RWPE1 (cell line): ENCODE measurements at places on chromosomes 6 and 20.
A peak's percentile ranks its signal among the peaks of the same experiment; 100 is the strongest.

- peak; percentile 47 for DNase-seq
Measured at GRCh38 chr20:60695226-60696000, 556.6 kb upstream of the CDH4 start.

- DNase-seq = no peak
Measured at GRCh38 chr20:5636841-5637240, 113.4 kb upstream of the SHLD1 start.

- no peak for DNase-seq
Measured at GRCh38 chr6:130617658-130618057, 209.5 kb upstream of the SMLR1 start.

- DNase-seq = no peak
Measured at GRCh38 chr6:79005024-79005423, 73.0 kb downstream of the PHIP start.

- DNase-seq = no peak
Measured at GRCh38 chr20:25637247-25637646, 13.4 kb upstream of the NANP start.

- no peak for DNase-seq
Measured at GRCh38 chr6:92297101-92297500, 1122.3 kb downstream of the EPHA7 start.

- no peak for DNase-seq
Measured at GRCh38 chr6:17847203-17847760, 140.2 kb downstream of the KIF13A start.

DNA sequence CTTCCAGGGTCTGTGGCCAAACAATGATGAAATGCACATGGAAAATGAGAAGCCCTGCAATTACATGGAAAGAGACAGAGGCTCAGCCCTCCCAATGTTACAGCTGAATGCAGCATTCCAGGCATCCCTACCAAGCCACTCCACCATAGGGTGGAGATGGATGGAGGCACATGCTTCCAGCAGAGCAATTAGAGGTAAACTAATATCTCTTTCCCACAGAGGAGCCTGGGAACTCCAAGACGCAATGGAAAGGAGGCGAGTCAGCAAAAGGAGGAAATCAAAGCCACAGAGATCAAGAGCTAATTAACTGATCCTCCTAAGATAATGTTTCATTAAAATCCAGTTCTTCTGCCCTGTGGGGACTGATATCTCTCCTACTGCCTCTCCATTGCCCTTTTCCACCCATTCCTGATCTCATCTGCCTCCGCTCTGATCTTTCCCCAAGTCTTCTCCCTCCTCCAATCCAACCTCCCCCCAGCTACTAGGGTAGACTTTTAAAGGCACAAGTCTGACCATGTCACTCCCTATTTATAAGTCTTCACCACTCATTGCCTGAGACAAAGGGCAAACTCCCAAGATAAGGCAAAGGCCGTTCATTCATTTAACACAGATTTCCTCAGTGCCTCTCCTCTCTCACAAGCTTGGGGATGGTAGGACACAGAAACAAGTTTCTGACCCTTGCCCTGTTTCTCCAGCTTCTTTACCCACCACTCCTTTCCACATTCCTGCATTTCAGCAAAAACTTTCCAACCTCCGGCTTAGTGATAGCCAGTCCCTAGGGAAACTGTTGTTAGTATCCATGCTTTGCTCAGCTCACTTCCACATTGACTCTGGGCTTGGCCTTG is 14.3 kb upstream of the KCNB1 start:
- DNase-seq = no peak

- DNase-seq = no peak
Measured at GRCh38 chr6:149484733-149485700, at the start of gene ZC3H12D. Gene ZC3H12D, minus strand, starts transcription at chr6:149485014. Its CDS starts 10,471 bp downstream, at chr6:149474543.

DNA sequence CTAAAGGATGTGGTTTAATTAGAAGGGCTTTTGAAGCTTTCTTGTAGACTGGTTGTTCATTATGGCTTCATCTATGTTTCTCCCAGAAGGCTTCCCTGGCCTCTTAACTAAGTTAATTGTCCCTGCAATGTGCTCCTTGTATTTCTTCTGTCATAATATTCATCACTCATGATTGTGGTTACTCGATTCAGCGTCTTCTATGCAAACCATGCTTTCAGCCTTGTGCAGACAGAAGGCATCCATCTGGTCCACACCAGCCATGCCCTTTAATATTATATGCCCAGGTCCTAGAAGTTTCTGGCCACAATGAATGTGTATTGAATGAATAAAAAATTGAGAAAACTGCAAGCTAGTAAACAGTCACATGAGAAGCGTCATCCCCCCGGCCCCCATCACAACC is 163.2 kb downstream of the KHDC1L start:
- DNase-seq = no peak

DNA sequence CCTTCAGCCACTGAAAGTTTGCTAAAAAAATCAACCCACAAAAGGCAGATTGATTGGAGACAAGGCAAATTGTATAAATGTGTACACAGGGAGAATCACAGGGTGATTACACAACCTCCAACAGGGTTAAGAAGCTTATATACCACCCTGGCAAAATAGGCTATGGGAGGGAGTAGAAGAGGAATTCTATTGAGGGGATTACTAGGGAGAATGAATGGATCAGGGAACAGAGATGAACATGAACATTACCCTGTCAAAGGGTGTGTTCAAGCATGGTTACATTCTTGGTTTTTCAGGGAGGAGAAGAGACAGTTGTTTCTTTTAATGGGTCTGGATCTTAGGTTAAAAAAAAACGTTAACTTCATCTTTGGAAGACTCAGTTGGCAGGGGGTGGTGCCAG is 5.1 kb upstream of the MRS2 start:
- DNase-seq = no peak

DNA sequence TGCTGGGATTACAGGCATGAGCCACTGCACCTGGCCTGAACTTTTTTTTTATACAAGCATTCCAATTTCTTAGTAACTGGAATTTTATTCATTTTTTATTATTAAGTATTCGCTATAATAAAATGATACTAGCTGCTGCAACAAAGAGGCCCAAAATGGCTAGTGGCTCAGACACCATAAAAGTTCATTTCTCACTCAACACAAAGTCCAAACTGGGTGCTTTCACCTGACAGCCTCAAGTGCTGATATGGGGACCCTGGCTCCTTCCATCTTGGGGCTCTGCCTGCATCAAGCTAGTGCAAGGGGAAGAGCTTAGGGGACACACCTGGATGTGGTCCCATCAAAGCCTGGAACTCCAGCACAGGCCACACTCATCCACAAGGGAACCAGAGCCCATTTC is 12.2 kb upstream of the NOP56 start:
- no peak for DNase-seq

DNA sequence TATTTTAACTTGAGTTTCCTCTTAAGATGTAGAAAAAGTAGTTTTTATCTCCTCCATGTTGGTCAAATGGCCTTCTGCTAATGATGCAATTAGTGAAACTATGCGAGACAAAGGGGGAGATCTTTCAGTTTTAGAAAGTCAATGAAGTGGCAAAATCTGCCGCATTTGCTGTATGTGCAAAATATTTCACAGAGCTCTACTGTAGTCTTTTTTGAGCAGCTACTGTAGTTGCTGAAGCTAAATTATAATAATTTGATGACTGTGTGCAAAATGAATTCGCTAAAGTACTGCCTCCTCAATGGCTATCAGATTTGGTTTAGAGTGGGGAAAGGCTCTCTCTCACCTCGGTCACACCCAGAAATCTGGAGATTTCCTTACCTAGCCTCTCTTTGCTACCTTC is 267.6 kb upstream of the ZFP64 start:
- no peak for DNase-seq

GRCh38 chr6:114140416-114140815 is 169.5 kb upstream of the HDAC2 start:
- no peak for DNase-seq

DNA sequence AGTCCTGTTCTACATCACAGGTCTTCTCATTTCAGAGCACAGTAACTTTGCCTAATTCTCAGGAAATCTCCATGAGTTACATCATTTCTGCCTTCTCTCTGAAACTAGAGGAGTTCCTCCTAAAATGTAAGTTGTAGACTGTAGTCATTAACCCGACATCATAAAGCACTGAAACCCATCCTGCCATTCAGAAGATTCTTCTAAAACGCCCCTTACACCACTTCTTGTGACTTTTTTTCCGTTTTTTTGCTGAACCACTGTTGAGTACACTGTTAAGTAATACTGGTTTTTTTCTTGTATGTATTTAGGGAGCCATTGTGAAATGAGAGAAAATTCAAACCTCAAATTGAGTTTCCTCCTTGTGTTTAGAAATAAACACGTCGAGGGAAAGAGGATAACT is 117.3 kb downstream of the MAP3K4 start:
- no peak for DNase-seq

GRCh38 chr6:150238846-150239407 is 96.1 kb downstream of the PPP1R14C start:
- no peak for DNase-seq

GRCh38 chr6:35442693-35443092 is 9.4 kb upstream of the FANCE start:
- no peak for DNase-seq

DNA sequence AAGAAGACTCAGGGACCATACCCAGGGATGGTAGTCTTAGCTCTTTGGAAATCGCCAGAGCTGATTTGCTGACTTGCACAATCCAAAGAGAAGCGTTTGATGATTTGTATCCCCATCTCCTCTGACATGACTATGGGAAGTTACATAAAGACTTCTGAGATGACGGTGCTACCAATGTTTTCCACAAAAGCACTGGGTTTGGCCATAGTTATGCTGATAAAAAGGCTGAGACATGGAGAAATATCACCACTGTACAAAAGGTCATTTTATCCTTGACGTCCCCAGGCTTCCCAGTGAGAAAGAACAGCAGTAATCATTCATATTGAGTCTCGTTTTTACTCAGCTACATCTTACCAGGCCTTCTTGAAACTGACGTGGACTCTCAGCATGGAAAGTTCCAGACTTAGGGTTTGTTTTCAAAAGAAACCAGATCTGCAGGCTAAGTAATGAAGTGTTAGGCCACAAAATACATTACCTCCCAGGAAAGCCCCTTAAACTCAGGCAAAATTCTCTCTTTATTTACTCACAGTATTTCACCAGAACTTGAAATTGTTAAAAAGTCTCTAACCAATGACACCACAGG is 370.3 kb upstream of the JARID2 start:
- no peak for DNase-seq

DNA sequence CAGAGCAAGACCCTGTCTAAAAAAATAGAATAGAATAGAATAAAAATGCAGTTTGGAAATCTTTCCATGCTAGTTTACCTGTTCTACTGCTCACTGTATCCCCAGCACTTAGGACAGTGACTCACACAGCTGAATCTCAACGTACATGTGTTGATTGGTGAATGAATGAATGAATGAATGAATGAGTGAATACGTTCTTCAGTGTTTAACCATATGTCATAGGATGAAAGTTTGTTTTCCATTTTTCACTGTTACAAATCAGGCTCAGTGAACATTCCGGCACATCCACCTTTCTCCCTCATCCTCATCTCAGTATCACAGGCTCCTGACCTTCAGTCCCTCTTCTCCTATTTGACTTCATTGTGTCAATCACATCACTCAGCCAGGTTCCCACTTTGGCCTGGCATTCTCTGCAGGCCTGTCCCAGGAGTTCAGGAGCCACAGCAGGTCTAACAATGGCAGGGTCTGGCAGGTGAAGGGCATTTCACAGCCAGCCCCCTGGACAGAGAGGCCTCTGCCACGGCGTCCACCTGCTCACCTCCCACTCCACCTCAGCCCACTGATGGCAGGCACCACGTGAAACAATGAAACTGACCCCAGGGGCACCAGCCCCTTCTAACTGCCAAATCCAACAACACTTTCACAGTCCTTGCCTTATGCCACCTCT is 7.9 kb downstream of the ZC3H12D start:
- DNase-seq = no peak

DNA sequence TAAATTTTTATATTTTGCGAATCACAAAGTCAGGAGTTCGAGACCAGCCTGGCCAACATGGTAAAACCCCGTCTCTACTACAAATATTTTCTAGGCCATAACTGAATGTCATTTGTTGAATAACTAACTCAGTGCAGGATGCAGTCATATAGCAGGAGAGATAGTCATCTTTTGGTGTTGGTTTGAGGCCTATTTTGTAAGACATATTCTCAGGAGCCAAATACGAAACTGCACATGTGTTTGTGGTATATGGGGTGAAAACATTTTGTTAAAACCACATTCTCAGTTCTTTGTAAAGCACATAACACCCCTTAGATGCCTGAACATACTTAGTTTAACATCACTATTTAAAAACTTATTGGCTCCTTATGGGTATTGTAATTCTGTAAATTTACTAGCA is 4.7 kb upstream of the ENPP5 start:
- DNase-seq = no peak

GRCh38 chr6:142155895-142156757 is 9.1 kb downstream of the VTA1 start:
- peak; percentile 25 for DNase-seq

DNA sequence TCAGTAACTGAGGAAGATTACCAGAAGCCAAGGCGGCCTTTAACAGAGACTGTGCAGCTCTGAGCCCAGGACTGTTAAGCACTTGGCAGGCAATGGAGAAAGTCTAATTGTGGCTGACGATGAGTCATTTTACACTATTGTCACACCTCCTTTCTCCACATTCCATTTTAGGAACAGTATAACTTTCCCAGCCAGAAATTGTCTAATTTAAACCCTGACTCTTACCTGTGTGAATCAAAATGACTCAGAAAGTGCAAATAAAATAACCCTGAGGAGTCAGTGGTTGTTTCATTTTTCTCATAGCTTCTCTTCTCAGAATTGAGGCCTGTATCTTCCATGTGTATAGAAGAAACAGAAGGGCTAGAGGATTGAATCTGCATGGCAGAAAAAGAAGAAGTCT is 40.0 kb upstream of the OPN5 start:
- DNase-seq = peak; percentile 82

DNA sequence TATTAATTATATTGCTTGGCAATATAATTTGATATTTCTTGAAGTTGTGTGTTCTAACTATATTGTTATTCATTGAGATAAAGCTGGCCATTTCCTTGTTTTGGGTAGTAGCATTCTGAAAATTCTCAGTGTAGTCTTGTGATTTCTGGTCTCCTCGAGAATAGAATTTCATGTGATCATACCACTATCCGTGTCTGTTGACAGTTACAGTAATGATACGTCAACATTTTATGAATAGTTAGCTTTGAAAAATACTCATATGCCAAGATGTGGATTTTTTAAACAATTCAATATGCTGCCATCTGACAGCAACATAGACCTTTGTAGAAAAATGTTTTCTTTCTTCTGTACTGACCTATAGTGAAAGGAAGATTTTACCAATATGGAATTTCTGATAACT is 723.7 kb upstream of the SLC35B3 start:
- no peak for DNase-seq

GRCh38 chr20:49276161-49276960 is 1.5 kb downstream of the ZNFX1 start:
- DNase-seq = no peak

GRCh38 chr6:148453906-148454305 is 111.3 kb downstream of the SASH1 start:
- DNase-seq = no peak

DNA sequence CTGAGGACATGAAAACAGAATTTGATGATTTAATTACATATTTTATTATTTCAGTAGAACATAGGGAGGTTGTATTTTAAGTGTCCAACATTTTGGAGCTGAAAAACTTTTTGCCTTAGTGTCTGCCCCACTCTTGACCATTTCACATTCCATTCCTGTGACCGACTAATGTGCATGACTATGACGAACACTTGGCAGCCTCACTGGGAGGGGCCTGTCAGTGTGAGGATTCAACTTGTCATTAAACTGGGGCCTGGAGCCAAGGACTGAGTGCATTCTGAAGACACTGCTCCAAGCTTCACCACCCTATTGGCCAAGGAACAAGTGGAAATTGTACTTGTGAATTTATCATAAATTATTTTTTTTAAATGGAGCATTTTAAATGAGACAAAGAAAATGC is 661.3 kb downstream of the BCKDHB start:
- peak; percentile 50 for DNase-seq
